Tongue (tissue), 3 donors: ENCODE measurements at places on chromosomes 4 and X. TPM values are rescaled to one million over a fixed set of nuclear protein-coding genes. Genes with fewer than 3 reads are reported as not detected.

- DNase-seq = no peak
Observed at GRCh38 chr4:106104276-106104675, 209.0 kb downstream of the NPNT start.

DNA sequence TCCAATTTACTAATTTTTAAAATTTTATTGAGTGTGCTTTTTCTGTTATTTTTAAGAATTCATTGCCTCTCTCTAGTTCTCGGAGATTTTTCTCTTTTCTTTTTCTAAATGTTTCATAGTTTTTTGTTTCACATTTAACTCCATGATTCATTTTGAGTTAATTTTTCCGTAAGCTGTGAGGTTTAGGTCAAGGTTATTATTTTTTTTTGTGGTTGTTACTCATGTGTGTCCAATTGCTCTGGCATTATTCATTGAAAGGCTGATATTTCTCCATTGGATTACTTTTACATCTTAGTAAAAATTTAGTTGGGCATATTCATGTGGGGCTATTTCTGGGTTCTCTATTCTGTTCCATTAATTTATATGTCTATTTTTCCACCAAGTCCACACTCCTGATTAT is 220.8 kb downstream of the MID1IP1 start:
- no peak for DNase-seq

- no peak for DNase-seq
Observed at GRCh38 chr4:146302822-146303221, 88.5 kb downstream of the REELD1 start.

The KCTD8 gene
- total RNA-seq = 0.41 TPM

DNA sequence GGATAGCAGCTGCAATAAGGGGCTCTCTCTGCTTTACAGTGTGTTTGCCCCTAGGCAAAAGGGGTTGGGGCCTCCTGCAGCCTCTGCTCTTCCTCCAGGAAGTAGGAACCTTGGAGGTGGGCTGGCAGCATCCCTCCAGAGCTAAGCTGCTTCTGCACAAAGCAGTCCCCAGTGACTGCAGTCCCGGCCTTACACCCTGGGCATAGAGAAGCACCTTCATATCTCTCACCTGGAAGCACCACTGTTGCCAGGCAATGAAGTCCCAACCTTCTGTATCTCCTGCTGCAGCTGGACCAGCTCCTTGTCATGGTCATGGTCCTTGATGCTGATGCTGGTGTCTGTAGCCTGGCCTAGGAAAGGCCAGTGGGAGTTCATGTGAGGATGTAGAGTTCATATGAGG is 171.1 kb upstream of the TET2 start:
- DNase-seq = no peak

- peak; percentile 53 for DNase-seq
Observed at GRCh38 chrX:78514852-78515251, 144.3 kb downstream of the RTL3 start.

DNA sequence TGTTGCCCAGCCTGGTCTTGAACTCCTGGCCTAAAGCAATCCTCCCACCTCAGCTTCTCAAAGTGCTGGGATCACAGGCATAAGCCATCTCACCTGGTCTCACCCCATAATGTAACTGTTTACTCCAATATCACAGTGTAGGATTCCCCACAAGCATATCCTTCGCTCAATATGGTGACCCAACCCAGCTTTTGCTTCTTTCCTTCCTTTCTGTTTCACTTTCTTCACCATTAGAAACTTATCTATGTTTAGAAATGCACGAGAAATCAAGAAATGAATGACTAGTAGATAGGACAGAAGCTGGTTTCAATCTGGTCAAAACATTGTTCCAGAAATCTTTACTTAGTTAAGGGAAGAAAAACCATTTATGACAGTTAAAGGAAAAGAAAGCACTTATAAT is 18.9 kb downstream of the TSPAN5 start:
- no peak for DNase-seq

- DNase-seq = peak; percentile 0
Observed at GRCh38 chrX:114842181-114842580, 175.2 kb downstream of the IL13RA2 start.

The CFAP299 gene
- total RNA-seq = not detected

The RPS6KA6 gene
- total RNA-seq = 10.3 TPM

GRCh38 chr4:29970626-29971025 is 749.5 kb upstream of the PCDH7 start:
- DNase-seq = peak; percentile 1

DNA sequence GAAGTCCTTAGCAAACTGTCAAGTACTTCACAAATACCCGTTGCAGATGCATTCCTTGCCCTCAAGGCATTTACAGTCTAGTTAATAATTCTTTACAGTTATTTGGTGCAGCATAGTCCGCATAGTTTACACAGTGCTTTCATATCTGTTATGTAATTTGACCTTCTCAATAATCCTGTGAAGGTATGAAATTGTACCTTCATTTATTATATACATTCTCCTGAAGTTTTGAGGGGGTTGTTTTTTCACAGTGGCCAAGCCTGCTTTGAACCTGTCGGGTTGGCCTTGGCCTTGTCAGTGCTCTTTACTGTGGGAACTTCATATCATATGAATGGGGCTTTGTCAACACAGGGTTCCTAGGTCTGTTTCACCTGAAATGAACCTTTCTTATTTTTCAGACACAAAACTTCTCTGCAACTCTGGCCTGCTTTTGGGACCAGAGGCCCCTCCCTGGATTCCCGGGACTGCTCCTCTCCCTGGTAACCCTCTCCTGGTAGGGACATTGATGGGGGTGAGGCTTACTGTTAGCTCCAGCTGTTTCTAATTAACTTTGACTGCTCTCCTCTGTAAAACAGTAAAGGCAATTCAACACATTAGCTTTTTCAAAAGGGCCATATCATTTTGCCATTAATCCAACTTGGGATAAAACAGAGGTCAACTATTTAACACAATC is 9.1 kb downstream of the IGFBP7 start:
- no peak for DNase-seq

The MAP3K15 gene
- 0.41 TPM for total RNA-seq

DNA sequence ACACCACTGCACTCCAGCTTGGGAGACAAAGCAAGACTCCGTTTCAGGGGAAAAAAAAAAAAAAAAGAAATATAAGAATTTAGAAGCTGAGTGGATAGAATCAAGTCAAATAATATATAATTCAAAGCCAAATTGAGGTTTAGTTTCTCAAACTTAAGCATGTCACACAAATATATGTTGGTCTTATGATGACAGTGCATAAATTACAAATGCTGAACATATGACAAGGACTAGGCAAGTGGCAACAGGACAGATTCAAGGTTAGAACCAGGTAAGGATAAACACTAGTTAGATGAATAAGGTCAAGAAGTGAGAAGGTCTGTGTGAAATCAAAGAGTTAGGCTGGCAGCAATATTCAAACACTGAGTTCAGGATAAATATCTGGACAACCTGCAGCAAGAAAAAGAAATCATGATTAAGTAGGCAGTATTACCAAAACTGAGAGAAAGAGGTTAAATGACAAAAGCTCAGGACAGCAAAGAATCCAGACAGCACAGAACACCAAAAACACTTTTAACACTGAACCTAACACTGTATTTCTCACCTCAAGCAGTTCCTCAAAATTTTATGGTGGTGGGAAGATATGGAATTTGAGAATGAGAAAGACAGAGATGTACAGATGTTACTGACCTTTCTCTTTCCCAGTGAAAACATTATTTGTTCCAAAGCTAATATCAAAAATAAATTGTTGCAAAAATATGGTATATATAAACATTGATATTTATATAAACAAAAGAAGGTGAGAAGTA is 45.4 kb downstream of the ANKRD17 start:
- no peak for DNase-seq

The XAGE5 gene
- not detected for total RNA-seq
